ENCODE measurements at places on chromosomes 2 and 18.

DNA sequence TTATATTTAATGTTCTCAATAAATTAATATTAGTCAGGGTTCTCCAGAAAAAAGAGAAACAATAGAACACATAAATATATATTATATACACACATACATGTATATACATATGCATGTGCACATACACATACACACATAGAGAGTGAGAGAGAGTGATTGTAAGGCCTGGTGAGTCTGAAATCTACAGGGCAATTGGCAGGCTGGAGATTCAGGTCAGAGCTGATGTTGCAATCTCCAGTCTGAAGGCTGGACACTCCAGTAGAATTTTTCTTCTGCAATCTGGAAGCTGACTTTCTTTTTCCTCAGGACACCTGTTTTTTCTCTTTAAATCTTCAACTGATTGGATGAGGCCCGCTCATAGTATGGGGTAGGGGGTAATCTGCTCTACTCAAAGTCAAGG lies 3.2 kb downstream of the TMEM182 start:
- no peak for DNase-seq

GRCh38 chr2:234204480-234204879 lies 154.0 kb downstream of the SPP2 start:
- no peak for DNase-seq

- no peak for DNase-seq
Observed at GRCh38 chr2:133063775-133064174, 393.8 kb upstream of the LYPD1 start.

- DNase-seq: no peak
Observed at GRCh38 chr2:139354518-139354917, 574.3 kb upstream of the NXPH2 start.

GRCh38 chr2:239236808-239237205 lies 164.0 kb downstream of the HDAC4 start:
- DNase-seq: no peak

DNA sequence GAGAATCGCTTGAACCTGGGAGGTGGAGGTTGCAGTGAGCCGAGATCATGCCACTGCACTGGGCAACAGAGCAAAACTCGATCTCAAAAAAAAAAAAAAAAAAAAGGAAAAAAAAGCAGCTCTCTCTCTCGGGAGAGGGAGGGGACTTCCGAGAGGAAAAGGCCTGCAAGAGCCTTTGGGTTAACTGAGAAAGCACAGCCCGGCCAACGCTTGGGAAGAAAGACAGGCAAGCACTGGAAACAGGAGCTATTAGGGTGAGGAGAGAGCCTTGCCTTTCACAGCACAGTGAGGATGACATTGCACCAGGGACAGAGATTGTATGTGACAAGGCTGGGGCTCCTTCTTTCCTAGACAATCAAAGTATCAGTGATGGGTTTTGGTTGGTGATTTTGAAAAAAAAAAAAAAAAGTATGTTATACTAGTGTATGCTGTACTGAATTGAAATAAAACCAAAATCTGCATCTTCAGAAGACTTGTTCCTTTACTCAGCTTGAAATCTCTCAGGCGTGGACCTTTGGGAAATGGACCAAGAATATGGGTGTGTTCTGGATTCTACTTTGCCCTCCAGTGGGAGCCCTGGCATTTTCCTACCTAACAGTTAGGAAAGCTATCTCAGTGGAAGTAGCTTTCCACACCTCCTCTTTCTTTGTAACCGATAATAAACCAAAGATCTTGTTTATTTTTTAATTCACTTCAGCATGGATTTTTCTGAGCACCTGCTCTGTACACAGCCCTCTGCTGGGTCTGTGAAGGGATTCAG lies 16.7 kb downstream of the SRSF7 start:
- no peak for DNase-seq

DNA sequence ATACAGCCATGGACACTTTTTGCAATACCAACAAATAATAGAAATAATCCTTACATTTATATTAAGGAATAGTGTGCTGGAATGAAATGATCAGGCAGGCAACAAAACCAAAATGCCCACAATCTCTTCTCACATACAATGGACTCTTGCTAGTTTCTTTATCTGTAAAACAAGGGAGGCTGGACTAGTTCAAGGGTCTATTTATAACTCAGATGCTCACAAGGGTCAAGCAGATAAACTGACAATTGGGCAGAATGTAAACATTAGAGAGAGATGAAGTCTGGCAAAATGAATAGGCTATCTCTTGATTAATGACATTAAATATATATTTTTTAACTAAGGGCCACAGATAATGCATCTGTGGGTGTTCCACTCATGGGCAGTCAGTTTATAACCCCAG lies 11.4 kb downstream of the PPIL3 start:
- no peak for DNase-seq

DNA sequence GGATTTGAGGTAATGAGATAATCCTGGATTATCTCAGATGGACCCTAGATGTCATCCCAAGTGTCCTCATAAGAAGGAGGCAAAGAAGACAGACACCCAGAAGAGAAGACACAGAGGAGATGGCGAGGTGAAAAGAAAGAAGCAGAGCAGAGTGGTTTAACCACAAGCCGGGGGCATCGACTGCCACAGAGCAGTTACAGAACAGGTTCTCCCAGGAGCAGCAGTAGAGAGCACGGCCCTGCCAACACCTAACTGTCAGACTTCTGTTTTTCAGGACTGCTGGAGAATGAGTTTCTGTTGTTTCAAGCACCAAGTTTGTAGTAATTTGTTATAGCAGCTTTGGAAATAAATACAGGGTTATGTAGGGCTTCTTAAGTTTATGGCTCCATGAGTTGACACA lies 437.0 kb downstream of the THSD7B start:
- DNase-seq: no peak

- no peak for DNase-seq
Observed at GRCh38 chr2:204470178-204470620, 75.1 kb upstream of the PARD3B start.

DNA sequence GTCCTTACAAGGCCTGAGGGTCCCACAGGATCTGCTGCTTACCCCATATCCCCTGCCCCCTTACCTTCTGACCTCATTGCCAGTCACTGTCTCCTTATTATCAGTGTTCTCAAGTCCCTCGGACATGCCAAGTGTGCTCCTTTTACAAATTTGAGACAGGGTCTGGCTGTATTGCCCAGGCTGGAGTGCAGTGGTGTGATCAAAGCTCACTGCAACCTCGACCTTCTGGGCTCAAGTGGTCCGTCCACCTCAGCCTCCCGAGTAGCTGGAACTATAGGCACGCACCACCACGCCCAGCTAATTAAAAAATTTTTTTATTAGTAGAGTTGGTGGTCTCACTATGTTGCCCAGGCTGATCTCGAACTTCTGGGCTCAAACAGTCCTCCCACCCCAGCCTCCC lies 141.0 kb downstream of the PHLPP1 start:
- DNase-seq: no peak

- no peak for DNase-seq
Observed at GRCh38 chr18:7198326-7198725, 32.6 kb upstream of the LRRC30 start.

GRCh38 chr18:22545066-22545760 lies 127.5 kb upstream of the CTAGE1 start:
- no peak for DNase-seq

- DNase-seq: no peak
Observed at GRCh38 chr2:241811952-241812729, 3.1 kb downstream of the NEU4 start.

DNA sequence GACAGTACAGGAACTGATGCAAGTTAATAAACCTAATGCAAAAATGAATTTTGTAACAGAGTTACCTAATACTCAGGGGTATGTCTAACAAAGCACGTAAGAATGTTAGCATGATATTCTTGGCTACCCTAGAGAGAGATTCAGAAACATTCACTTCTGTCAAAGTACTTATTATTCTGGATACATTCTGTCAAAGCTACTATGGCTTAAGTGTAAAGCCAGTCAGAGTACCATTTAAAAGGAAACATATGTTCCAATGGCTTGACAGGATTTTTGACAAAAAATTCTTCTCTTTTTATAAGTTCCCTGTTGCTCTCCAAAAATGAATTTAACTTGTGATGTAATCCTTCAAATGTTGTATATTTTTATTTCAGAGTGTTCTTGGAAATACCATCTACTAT lies 85.5 kb downstream of the PIGN start:
- DNase-seq: no peak

DNA sequence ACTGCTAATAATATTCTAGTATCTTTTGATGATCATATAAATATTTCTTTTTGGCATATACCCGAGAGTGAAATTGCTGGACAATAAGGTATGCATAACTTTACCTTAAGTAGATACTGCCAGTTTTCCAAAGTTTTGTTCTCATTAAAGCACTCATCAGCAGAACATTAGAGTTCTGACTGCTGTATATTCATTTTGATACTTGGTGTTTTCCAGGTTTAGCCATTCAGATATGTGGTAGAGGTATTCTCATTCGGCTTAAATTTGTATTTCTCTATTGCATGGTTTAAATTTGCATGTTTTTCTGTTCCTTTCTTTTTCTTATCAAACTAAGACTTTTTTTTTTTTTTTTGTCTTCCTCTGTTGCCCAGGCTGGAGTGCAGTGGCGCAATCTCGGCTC lies 18.2 kb downstream of the CYBRD1 start:
- DNase-seq: no peak

DNA sequence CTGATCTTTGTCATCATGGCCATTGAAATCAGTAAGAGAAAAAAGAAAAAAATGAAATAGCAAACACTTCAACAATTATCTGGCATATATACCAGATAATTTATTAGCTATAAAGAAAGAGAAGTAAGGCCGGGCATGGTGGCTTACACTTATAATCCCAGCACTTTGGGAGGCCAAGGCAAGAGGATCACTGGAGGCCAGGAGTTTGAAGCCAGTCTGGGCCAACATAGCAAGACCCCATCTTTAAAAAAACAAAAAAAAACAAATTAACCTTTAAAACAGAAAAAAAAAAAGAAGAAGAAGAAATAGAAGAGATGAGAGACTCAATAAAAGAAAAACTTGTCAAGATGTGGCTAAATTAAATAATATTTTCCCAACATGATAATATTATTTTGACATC lies 61.6 kb upstream of the TGIF1 start:
- no peak for DNase-seq

DNA sequence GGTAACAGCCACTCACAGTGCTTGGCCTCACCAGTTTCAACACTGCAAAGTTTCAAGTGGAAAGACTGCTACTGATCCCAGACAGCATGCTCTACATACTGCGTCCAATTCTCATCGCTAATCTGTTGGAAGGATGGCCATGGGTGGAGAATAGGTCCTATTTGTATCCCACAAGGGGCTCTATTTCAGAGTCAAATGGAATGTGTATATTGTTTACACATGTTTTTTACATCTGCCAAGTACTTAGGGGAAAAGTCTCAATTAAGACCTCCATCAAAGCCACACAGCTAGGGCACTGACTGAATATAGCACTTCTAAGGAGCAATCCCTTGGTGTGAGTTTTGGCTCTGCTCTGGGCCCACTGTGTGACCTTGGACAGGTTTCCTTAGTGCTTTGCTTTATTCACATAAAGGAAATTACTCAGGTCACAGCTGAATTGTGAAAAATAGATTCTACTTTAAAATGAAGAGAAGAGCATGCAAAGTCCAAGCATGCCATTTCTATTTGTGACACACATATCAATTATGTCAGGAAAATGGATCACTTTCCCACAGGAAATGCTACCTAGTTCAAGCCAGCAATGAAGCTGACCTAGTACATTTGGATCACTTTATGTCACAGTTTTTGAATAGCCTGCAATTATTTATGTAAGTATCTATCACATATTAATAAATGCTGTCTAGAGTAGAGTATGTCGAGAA lies 112.9 kb upstream of the STK17B start:
- DNase-seq: no peak

DNA sequence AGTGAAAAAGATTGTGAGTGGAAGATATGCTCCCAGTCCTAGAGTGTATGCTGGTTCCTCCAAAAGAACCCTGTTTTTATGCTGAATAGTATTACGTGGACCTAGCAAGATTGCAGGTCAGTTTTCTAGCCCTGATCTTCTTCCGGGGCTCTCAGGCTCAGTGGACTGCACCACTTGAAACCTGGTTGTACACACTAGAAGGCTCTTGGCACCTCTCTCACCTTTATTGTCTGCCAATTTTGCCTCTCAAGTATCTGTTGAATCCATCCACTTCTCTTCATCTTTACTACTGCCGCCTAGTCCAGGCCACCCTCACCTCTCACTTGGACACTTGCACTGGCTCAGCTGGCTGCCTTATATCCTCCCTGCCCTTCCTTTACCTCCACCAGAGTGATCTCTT lies 16.8 kb downstream of the TTC39C start:
- no peak for DNase-seq

GRCh38 chr2:101698844-101699754 lies 1.6 kb downstream of the MAP4K4 start:
- no peak for DNase-seq

- no peak for DNase-seq
Observed at GRCh38 chr2:186862869-186863709, 14.1 kb upstream of the ZSWIM2 start.

- no peak for DNase-seq
Observed at GRCh38 chr2:213129311-213129710, 22.1 kb downstream of the IKZF2 start.

DNA sequence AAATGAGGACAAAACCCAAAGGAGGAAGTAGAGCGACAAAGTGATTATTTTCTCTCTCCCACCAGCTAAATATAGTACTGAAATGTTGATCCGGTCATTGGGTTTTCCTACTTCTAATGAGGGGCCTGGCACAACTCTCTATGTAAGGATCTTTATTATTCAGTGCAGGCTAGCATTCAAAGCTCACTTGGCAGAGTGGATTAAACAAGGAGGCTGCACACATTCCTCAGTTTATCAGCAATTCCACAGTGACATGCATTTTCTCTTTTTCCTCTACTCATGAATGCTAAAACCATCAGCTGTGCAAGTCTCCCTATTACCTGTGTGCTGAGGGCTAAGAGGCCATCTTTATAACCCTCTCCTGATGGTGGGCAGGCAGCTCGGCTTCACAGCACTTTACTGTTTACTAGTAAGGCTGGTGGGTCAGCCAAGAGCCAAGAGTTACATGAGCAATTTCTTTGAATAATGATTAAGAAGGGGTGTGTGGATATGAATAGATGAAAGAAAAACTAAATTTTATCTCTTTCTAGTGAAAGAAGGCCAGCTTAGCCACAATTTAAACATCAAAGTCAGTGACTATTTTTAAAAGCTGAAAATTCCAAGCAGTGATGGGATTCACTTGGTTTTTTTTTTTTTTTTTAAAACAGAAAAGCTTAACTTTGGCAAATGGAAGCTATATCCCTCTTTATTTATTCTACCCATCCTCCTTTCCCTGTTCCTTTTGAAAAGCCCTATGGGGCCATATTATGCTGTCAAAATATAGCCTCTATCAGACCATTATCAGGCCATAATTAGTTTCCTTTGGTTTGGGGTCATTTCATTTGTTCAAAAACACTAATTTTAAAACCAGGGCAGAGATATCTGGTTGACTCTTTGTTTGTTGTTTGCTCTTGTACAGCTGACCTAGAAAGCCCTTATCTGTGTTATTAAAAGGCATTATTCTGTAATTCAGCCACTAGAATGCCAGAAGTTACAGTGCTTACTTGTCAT lies 111.0 kb downstream of the RBM43 start:
- DNase-seq: no peak

DNA sequence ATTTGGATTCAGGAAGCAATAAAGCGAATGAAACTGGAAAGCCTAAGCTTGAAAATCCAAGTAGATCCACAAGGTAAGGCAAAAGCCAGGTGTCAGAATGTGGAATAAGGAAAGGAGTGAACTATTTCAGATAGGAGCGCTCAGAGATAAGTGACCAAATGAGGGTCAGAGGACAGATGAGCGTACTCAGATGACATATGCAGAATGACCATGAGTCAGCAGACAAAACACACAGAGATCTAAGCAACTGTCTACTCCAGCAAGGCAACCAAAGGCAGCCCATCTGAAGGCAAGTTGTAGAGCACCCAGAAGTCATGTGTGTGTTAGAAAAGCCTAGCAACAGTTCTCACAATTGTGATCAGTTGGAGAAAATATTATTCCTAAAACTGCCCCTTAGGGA lies 548.4 kb upstream of the FSHR start:
- no peak for DNase-seq
